ENCODE measurements at places on chromosomes 7 and 10.

DNA sequence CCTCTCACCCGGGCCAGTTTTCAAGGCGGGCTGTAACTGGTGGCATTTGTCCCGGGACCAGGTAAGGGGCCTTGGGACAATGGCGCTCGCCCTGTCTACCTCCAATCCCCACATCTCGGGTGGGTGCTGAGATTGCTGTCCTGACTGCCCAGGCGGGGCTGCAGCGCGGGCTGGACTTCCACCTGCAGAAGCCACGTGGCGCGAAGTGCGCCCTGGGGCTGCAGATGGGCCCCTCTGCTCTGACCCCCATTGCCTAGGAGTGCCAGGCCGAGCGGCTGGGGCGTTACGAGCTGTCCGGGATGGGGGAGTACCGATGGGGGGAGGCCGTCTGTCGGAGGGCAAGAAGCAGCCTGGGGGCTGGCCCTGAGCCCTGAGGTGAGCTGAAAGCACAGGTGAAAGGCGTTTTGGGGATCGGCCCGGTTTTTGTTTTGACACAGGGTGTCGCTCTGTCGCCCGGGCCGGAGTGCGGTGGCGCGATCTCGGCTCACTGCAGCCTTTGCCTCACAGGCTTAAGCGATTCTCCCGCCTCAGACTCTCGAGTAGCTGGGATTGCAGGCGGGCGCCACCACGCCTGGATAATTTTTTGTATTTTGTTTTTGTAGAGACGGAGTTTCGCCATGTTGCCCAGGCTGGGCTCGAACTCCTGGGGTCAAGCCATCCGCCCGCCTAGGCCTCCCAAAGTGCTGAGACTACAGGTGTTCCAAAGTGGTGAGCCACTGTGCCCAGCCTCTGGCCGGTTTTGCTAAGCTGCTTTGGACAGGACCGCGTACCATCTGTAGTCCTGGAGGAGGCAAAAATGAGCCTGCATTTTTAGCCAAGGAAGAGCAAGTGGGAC, at the start of gene SFXN2:
SFXN2 (plus strand) TSS at position 16 of the 835 bp plus-strand sequence. CDS start 12,001 bp downstream, outside the sequence.
- DNase-seq = no peak

DNA sequence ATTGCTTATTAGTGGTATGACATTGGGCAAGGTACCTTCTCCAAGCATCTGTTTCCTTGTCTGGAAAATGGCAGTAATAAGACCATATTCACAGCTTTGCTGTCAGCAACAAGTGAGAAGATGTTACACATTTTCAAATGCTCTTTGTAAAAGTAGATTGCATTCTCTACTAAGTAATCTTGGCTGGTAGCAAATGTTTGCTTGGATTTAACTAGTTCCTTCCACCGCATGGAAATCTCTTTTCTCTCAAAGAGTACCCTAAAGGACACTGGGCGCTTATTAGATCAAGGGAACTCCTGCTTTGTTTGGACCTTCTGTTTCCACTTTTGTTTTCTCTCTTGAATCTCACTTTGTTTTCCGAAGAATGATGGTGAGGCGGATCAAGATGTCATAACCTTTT, 185.2 kb upstream of the BMPER start:
- DNase-seq = no peak

DNA sequence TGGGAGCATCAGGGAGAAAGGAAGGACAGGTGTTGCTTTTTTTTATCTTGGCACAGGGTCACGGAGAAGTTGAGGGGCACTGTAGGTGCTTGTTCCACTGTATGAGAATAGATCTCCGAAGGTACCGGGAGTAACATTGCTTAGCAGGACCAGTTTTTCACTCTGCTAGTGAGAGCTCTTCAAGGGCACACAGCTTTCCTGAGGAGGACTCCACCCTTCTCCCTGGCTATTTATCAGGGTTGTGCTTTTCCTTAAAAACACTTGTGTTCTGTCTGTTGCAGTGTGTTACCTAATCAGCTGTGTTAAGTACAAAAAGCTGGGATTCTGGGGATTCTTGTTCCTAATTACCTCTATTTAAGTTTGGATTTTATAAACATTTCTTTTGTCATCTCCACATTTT, 160.5 kb downstream of the SND1 start:
- DNase-seq = no peak

GRCh38 chr7:127833641-127834040, 181.6 kb downstream of the SND1 start:
- DNase-seq = no peak

DNA sequence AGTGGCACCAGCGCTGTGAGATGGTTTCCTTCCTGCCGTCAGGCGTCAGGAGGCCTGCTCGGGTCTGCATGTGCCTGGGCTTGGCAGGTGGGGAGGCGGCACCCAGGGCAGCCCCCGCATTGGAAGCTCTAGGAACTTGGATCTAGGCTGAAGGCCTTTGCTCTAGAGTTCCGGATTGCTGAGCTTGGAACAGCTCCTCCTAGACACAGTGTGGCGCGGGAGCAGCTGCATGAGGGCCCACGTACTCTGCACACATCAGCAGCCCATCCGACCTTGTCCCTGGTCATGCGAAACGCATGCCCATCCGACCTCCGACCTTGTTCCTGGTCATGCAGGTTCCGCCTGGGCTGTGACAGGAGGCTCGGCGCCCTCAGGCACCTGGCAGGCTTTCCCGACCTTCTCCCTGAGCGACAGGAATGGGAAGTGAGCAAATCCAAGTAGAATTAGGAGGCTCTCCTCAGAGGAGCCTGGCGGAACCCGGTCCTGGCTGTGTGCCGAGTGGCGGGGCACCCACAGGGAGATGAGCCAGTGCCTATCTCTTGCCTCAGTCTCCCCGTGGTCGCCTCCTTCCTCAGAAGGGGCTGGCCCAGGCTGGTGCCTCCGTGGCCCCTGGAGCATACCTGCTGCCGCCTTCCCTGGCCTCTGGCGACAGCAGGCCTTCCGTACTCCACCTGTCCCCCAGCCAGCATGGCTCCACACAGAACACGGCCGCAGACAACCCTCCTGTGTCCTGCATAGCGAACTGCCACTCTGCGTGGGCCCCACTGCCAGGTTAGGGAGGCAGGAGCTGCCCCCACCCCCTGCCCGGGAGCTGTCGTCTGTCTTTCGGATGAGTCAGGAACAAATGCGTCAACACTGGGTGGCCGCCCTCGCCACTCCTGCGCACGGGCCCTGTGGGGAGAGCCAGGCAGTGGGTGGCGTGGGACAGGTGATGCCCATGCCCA, 12.0 kb downstream of the GET4 start:
- no peak for DNase-seq
